Muscle of back (tissue), 13 donors: ENCODE measurements at places on chromosomes 11 and 22.

DNA sequence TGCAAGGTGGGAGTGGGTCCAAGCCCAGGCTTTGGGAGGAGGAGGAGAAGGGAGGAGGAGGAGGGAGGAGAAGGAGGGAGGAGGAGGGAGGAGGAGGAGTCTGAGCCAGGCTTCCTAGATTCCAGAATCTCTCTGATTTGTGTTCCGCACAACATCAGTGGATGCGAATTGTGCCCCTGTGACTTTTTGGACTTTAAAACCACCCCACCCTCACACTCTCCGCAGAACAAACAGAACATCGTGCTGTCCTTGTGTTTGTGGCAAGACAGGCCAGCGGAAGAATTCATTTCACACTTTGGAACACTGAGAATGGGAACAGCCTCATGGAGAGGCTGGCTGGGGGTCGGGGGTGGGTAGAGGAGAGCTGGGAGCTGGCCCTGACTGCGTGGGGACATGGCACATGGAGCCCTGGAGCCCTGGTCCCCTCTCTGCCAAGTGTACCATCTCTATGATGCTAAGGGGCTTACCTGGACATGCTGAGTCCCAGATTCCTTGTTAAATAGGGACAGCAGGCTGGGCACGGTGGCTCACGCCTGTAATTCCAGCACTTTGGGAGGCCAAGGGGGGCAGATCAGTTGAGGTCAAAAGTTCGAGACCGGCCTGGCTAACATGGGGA is 16.4 kb upstream of the SHANK2 start:
- no peak for DNase-seq

DNA sequence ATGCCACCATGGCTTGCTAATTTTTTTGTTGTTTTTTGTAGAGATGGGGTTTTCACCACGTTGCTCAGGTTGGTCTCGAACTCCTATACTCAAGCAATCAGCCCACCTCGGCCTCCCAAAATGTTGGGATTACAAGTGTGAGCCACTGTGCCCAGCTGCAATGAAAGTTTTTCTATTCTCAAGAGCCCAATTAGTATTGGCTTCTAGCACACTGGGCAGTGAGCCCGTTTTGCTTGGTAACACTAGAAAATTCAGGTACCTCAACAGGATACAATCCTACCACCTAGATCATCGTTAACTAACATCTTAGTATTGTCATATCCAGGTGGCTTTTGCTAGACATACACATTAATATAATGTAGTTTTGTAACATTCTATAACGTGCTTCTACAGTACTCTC is 19.0 kb downstream of the SEC14L3 start:
- no peak for DNase-seq

GRCh38 chr11:95968585-95968984 is 44.7 kb upstream of the MTMR2 start:
- DNase-seq, result no peak

- no peak for DNase-seq
These were observed 122.4 kb downstream of the WT1 start for GRCh38 chr11:32312865-32313403.

DNA sequence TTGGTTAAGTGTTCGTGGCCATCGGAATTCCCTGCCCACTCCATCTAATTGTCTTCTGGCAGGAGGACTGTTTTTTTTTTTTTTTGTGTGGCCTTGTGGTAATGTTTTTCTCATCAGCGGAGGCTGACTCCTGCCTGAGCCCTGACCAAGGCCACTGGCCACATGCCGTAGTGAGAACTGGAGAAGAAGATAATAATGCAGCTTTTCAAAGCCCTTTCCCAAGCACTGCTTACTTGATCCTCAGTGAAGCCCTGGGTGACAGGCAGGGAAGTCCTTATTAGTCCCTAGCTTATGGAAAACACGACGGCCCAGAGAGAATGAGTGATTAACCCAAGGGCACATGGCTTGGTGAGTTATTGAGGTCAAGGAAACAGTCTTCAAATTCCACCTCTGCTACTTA is 71.2 kb downstream of the ADM start:
- DNase-seq, result no peak

DNA sequence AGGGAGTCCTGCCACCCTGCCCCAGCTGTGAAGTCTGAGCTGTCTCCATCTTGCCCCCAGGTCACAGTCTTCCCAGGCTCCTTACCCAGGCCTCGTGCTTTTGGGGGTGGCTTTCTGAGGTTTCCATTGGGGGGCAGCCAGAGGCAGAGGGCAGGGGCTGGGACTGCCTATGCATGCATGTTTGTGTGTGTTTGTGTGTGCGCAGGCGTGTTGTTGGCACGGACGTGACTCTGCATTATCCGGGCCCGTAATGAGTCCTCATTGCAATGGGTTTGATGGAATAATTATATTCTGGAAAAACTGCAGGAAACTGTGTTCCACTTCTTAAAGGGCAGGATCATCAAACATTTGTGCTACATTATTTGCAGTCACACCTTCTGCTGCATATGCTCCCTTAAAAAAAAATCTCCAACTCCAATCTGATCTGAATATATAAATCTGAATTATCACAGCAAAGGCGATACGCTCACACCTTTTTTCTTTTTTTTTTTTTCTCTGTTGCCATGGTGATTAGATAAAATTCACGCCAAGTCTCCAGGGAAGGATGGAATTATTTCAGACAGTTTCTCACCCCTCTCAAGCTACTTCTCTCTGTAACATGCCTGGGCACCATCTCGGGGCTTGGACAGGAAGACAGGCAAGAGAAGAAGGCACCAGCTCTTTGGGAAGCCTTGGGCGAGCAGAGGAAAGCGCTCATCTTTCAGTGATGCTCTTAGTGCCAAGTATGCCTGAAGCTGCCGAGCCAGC is 45.9 kb downstream of the DSCAML1 start:
- no peak for DNase-seq

GRCh38 chr11:109000531-109000930 is 335.7 kb downstream of the DDX10 start:
- DNase-seq, result no peak

DNA sequence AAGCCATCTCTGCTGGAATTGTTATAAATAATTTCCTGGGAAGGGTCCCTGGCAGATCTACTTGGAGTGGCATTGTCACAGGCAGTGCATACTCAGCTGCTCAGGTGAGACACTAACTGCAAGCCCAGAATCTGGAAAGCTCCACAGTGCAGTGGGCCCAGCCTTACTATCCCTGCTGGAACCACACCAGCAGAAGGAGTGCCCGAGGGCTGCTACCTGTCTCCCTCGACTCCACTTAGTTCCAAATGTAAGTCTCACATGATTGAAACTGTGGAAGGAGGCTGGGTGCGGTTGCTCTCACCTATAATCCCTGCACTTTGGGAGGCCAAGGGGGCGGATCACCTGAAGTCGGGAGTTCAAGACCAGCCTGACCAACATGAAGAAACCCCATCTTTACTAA is 14.3 kb upstream of the SYVN1 start:
- DNase-seq, result no peak
